ENCODE measurements at places on chromosomes 3 and 15.

DNA sequence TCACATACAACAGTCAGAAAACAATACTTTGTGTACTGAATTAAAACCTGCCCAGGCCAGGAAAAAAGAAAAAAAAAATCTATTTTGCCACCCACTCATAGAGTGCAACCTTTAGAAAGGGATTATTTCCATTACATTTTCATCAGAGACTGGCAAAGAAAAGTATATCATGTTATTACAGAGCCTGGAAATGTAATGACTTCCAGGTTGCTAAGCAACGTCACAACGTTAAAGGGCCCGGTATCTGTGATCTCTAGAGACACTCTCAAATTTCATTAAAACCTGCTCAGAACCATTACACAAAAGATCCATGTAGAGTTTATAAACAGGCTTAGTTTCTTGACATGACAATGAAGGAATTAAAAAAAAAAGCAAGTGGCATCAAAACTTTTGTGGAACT is 170.5 kb downstream of the CTNNB1 start:
- no peak for DNase-seq

GRCh38 chr3:124438813-124439212 is 291.4 kb upstream of the UMPS start:
- DNase-seq, result no peak

- no peak for DNase-seq
Observed at GRCh38 chr15:91409387-91409786, 309.3 kb downstream of the SV2B start.

- no peak for DNase-seq
Observed at GRCh38 chr15:71353171-71353570, 237.9 kb downstream of the THSD4 start.

GRCh38 chr15:58434334-58434875 is 2.6 kb downstream of the LIPC start:
- no peak for DNase-seq

DNA sequence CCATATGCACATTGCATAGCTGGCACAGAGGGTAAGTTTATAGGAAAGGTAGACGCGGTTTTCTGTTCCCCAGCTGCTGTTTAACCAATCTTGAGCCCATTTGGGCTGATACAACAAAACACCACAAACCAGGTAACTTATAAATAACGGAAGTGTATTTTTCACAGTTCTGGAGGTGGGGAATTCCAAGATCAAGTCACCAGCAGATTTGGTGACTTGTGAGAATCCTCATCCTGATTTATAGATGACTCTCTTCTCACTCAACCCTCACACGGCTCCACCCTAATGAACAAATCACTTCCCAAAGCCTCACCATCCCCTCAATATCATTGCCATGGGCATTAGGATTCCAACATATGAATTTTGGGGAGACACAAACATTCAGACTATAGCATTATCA is 694.4 kb upstream of the NR2F2 start:
- no peak for DNase-seq

GRCh38 chr15:57881361-57881760 is 174.8 kb downstream of the POLR2M start:
- DNase-seq, result no peak

- DNase-seq, result no peak
Observed at GRCh38 chr3:156749244-156749643, 74.9 kb downstream of the TIPARP start.

GRCh38 chr3:106332884-106333283 is 464.1 kb upstream of the CBLB start:
- peak; percentile 25 for DNase-seq

DNA sequence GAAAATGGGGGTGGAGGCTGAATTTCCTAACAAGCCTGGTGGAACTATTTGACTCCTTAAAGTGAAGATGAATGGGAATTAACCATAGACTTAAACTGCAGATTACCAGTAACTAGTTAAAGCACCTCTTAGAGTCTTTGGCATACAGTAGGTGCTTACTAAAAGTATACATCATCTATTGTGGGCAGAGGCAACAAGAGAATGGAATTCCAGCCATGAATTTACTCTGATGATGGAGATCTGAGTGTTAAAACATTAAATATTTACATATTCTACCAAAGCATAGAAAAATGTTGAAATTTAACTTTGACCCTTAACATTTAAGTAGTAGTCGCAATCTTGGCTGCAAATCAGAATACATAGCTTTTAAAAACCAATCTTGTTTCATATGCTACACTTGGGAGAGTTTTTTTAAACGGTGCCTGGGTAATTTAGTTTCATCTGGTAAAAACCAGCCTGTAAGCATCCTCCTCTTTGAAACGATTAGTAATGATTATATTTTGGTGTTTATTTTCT is 5.2 kb downstream of the UBA5 start:
- no peak for DNase-seq

DNA sequence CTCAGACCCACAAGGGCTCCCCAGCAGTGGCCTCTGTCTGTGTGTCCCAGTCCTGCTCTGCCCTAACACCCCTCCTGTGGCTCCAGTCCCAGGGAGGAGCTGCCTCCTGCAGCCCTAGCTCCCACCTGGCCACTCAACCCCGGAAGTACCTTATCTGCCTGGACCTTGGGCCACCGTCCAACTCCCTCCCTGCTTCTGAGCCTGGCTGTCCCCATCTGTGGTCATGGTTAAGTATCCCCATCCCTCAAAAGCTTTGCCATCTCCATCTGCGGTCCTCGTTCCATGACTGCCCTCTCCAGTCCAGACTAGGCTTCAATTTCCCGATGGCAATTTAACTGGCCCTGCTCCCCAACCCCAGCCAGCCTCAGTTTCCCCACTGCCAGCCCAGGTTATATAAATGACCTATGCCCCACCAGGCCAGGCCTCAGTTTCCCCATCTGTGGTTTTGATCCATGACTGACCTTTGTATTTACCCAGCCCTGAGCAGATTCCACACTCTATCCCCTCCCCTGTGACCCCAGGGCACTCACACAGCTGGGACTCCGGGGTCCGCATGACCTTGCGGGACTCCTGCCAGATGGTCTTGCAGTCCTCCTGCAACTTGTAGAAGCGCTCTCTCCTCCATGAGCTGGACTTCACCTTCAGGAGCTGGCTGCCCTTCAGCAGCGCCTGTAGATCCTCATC is 9.6 kb downstream of the PLCD1 start:
- no peak for DNase-seq

- no peak for DNase-seq
Observed at GRCh38 chr3:54877730-54878129, 50.1 kb downstream of the LRTM1 start.

DNA sequence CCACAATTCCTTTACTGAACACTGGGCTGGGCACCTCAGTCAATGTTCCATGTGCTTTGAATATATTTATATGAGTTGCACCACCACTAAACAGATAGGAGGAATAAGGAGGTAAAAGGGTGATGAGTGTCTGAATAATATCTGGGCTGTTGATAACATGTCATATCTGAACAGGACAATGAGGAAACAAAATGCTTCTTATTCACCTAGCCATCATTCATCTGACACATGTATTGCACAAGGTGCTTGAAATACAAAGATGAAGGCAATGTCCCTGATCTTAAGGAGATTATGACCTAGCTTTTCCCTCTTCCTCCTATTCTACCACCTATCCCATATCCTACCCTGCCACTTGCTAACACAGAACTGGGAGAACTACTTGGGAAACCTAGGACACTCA is 8.0 kb upstream of the CERS3 start:
- DNase-seq, result no peak

DNA sequence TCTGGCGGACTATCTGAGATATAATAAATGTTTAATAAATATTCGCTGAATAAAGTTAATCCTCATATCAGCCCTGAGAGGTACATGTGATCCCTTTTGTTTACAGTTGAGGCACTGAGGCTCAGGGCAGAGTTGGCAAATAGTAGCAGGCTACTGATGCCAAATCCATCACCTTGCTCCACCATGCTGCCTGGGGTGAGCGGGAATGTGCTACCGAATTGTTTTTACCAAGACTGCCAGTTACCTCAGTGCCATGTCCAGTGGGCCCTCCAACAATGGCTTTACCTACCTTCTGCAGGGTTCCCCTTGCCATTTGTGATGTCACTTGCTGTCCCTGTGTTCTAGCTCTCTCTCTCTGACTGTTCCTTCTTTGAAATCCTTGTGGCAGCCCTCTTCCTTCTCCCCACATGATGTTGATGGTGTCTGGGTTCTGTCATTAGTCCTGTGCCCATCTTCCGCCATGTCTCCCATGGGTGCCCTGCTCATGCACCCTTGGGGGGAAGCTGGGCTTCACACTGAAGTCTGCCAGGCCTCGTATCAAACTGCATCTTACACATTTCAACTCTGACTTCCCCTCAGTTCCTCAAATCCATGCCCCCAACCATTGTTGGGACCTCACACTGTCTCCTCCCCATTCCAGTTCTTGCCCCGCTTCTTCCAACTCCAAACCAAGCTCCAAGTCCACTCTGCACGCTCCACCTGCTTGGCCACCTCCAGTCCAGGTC is 35.4 kb downstream of the SLCO2A1 start:
- DNase-seq, result no peak

- no peak for DNase-seq
Observed at GRCh38 chr3:112017091-112017490, 17.4 kb upstream of the TMPRSS7 start.

DNA sequence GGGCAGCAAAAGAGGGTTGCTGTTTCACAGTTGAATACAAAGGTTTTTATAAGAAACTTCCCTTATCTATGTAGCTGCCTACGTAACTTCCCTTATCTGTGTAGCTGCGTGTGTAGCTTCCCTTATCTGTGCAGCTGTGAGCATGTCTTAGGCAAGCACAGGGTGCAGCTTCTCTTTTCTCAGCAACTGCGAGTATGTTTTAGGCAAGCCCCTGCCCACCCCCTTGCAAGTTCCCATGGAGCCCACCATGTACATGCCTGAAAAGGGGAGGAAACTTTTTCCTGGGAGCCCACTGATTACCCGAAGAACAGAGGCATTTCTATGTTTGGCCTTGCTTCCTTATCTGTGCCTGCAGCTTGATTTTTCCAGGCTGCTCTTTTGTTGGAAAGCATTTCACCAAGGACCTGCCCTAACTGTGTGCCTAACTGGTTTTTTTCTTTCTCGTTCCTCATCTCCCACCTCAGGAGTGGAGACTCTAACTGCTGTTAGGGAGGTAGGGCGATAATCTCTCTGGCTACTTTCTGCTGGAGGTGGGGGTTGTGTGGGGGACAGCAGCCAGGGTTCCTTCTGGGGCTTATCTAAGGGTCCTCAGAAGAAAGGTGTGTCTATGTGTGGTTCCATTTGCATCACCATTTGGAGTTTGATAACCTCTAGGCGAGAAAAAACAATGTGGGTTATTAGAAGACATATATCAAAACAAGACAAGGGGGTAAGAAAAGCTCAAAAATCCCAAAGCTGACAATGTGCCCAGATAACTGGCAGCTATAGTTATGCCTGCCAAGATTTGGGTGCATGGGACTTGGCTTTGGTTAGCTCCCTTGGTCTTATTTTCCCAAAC is 26.0 kb downstream of the SORD start:
- no peak for DNase-seq

DNA sequence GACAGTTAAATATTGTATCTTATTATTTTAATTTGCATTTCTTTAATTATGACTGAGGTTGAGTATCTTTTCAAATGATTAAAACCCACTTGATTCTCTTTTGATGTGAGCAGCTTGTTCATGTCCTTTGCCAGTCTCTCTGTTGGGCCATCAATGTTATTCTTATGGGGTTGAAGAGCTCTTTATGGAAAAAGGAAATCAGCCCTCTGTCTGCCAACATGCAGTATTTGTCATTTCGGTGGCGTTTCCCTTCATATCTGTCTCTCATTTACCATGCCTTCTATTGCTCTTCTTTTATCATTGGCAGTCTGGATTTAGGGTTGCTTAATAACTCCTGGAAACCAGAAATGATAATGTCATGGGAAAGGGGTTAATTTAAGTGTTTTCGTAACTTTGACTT is 340.7 kb upstream of the DNAJC19 start:
- DNase-seq, result no peak

- no peak for DNase-seq
Observed at GRCh38 chr3:171640520-171641412, 169.5 kb downstream of the PLD1 start.

DNA sequence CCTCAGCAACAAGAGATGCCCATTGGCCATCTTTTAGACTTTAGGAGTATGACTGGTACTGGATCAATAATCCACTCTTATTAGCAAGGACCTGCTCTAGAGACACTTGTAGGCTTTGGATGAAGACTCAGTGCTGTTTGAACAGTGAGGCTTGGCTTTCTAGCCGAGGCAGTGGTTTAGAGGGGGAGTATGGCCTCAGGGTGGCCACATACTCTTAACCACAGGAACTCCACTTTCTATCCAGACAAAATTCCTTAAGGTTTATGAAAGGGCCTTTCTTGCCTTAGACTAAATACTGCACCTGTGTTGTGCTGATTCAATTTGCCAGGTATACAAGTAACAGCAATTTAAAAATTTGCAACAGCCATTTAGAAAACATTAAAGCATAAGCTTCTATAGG is 1046.3 kb downstream of the DIPK2A start:
- DNase-seq, result no peak

- DNase-seq, result no peak
Observed at GRCh38 chr15:90871716-90872485, 3.5 kb downstream of the FURIN start.

GRCh38 chr3:190579514-190580137 is 65.7 kb downstream of the IL1RAP start:
- DNase-seq, result no peak

- no peak for DNase-seq
Observed at GRCh38 chr3:171838218-171838720, 4.9 kb upstream of the TMEM212 start.

GRCh38 chr3:188700501-188700900 is 471.3 kb upstream of the TPRG1 start:
- peak; percentile 12 for DNase-seq

- DNase-seq, result no peak
Observed at GRCh38 chr3:71300951-71301393, 282.6 kb downstream of the FOXP1 start.

DNA sequence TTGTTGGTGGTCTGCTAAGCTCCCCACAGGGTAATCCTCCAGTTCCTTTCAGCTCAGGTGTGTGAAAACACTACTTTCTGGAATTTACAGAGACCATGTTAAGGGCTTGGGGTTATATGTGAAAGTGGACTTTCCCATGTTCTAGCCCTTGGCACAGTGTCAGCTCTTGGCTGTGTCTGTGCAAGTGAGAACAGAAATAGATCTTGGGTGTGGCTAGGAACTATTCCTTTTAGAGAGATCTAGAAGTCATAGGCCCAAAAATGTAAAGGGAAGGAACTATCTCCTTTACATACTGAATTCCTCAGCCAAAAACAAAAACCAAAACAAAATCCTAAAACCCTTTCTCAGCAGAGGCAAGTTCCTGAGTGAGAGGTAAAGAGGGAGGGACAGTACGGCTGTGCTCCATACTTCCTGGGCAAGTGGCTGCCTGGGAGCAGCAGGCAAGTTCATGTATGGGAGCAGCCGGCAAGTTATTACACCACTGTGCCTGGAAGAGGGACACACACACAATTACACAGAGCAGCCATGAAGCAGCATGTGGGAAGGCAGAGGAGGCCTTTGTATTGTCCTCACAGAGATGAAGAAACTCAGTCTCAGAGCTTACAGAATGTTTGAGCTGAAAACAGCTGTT is 19.9 kb upstream of the C3orf62 start:
- no peak for DNase-seq

- DNase-seq, result no peak
Observed at GRCh38 chr15:73867426-73867825, 5.9 kb upstream of the TBC1D21 start.

All from activated naive CD4-positive, alpha-beta T cell treated with anti-CD3 and anti-CD28 coated beads, Interleukin-2, amount 50 U/mL, for 16 hours (primary cell).